Stimulated activated CD8-positive, alpha-beta memory T cell treated with anti-CD3 and anti-CD28 coated beads, Interleukin-15, amount 100 ng/mL, for 48 hours (primary cell): ENCODE measurements at places on chromosomes 16 and 17.
A peak's percentile ranks its signal among the peaks of the same experiment; 100 is the strongest.

DNA sequence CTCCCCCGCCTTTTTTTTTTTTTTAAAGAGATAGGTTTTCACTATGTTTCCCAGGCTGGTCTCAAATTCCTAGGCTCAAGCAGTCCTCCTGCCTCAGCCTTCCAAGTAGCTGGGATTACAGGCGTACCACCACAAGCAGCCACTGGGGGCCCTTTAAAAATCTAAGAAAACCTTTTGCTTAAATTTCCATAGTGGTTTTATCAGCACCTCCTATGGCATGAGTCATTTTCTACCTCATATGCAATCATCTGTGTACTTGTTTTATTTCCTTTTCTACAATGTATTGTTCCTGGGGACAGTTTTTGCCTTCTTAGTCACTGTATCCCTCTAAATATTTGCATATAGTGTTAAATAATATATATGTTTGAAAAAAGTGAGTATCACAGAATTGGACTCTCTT, 29.2 kb downstream of the GNA13 start:
- peak; percentile 22 for DNase-seq

DNA sequence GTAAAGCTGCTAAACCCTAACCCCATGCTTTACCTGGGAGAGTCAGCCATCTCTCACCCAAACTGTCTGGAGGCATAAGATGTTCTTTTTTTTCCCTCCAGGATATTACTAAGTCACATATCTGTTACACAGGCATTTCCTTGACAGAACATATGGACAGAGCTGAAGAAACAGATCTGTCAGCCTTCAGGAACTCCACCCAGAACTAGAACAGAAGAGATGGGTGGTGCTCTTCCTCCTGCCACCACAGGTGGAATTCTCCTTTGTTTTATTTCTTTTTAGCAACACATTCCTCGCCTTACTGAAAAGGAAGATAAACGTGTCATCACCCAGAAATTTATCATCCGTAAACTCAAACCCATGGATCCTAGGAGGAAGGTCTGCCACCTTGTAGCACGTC, 8.8 kb downstream of the MYCBPAP start:
- no peak for DNase-seq

- no peak for DNase-seq
Observed at GRCh38 chr16:85846461-85846860, 47.0 kb downstream of the COX4I1 start.

DNA sequence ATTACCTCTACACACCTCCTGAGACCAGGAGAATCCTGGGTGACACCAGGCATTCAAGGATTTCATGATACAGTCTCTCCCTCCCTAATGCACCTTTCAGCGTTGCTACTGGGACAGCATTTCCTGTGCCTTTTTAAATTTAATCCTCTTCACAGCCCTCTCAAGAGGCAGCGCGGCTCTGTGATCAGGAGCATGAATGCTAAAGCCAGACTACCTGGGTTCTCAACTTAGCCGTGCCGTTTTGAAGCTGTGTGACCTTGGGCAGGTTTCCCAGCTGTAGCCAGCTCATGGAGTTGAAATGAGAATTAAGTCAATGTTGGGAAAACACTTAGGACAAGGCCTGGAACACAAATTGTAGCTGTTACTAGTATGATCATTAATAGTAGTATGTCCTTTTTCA, 191.8 kb downstream of the XYLT1 start:
- no peak for DNase-seq

GRCh38 chr17:55318715-55319487, 54.1 kb downstream of the HLF start:
- DNase-seq = no peak

GRCh38 chr16:723695-724094, 2.5 kb downstream of the CCDC78 start:
- DNase-seq = no peak

DNA sequence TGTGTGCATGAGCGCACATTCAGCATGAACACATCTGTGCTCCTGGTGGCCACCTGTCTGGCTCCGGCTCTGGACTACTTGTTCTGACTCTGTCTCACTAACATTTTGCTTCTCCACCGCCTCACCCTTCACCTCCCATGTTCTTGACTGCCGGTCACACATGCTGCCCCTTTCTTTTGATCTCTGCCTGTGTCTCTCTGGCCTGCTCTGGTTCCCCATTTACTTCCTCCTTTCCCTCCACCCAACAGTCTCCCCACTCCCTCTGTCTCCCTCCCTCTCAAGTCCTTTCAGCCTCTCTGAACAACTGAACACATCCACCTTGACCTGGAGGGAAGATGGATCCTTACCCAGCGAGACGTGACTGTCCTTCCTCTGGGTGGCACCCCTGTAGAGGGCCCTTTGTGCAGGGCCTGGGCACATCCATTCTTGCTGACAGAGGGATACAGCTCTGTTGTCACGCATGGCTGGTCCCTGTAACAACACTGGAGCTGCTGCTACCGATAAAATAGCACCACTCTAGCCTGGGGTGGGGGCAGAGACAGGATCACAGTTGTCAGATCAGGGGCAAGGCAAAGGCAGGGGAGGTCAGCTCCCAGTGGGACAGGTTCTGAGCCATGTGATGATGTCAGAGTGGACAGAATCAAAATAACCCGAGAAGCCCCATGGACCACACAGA, 11.0 kb downstream of the ZSCAN32 start:
- no peak for DNase-seq

GRCh38 chr16:5580296-5580695, 482.7 kb upstream of the EEF2KMT start:
- DNase-seq = no peak

DNA sequence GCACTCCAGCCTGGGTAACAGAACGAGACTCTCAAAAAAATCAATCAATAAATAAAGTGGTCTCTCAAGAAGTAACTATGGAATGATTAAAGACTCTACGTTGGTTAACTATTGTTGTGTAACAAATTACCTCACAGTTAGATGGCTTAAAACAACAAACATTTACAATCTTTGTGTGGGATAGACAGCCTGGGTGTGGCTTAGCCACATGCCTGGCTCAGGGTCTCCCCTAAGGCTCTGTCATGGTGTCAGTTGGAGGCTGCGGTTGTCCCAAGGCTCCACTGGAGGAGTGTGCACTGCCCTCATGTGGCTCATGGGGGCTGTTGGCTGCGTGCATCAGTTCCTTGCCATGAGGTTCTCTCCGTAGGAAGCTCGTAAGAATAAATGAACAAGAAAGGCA, 294.5 kb downstream of the SNX29 start:
- no peak for DNase-seq
